ENCODE measurements at places on chromosomes 3 and 15. TPM values are rescaled to one million over a fixed set of nuclear protein-coding genes. Genes with fewer than 3 reads are reported as not detected.

Gene GPR62
- total RNA-seq, result 0.52 TPM

Gene CHDH
- total RNA-seq, result 0.52 TPM

Gene GOLGA8S
- not detected for total RNA-seq

Gene PGBD4
- total RNA-seq, result 1.0 TPM

Gene RGMA
- 5.7 TPM for total RNA-seq

Gene MAPK6
- total RNA-seq, result 23.5 TPM

Gene OSTN
- total RNA-seq, result 6.8 TPM

Gene LMAN1L
- not detected for total RNA-seq
